ENCODE measurements at places on chromosomes 1 and 21. TPM values are rescaled to one million over a fixed set of nuclear protein-coding genes. Genes with fewer than 3 reads are reported as not detected.

ZBTB8B gene
- total RNA-seq: not detected

- H3K4me3 ChIP-seq: peak overlapping the region; percentile 92
- no peaks in the 10 kb centered on the region for H3K27me3 ChIP-seq
- peak overlapping the region; percentile 98 for H3K27ac ChIP-seq
- H3K4me1 ChIP-seq: no peaks in the 10 kb centered on the region
- peak; percentile 70 for DNase-seq
- no peaks in the 10 kb centered on the region for H3K36me3 ChIP-seq
Observed at GRCh38 chr1:224433701-224434672, 610 bp downstream of the WDR26 start.

SAMD11 gene
- 4.3 TPM for total RNA-seq

DNA sequence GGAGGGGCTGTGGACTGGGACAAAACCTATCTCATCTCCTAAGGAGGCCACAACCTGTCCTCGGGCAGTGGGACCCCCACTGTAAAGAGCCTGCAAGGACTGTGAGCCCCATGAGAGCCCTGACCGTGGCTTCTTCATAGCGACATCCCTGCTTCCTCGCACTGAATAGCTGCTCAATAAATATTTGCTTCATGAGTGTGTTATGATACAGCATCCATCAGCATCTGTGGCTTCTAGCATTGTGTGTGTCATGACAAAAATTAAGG, 40.5 kb upstream of the CSF3R start:
- peak; percentile 30 for DNase-seq
- H3K27me3 ChIP-seq: no peaks in the 10 kb centered on the region
- no peak overlapping the region for H3K4me3 ChIP-seq
- H3K4me1 ChIP-seq: no peaks in the 10 kb centered on the region

C4BPA gene
- total RNA-seq: not detected

GRCh38 chr21:22993144-22993543, 1994.9 kb downstream of the NCAM2 start:
- H3K27ac ChIP-seq: no peak overlapping the region
- no peaks in the 10 kb centered on the region for H3K36me3 ChIP-seq
- H3K4me1 ChIP-seq: no peaks in the 10 kb centered on the region
- H3K4me3 ChIP-seq: no peak overlapping the region

DNA sequence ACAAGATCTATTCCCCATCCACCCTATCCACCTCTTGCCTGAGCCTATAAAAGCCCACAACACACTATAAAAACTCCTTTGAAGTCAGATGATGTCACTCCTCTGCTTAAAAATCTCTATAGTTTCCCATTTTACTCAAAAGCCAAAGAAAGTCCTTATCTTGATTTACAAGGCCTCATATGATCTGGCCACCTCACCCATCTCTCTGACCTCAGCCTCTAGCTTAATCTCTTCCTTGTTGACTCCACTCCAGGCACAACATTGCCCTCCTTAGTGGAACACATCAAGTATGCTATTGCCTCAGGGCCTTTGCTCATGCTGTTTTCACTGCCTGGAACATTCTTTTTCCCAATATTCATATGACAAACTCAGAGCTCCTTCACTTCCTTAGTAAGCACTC, 33.3 kb downstream of the ZNF281 start:
- no peak overlapping the region for H3K4me3 ChIP-seq
- H3K36me3 ChIP-seq: no peaks in the 10 kb centered on the region
- H3K27me3 ChIP-seq: no peaks in the 10 kb centered on the region
- no peak for DNase-seq

- H3K4me3 ChIP-seq: no peak overlapping the region
- H3K4me1 ChIP-seq: no peaks in the 10 kb centered on the region
- no peak for DNase-seq
- no peaks in the 10 kb centered on the region for H3K27me3 ChIP-seq
- no peaks in the 10 kb centered on the region for H3K36me3 ChIP-seq
Observed at GRCh38 chr1:231059566-231060193, 19.6 kb upstream of the FAM89A start.

TFF2 gene
- not detected for total RNA-seq

DNA sequence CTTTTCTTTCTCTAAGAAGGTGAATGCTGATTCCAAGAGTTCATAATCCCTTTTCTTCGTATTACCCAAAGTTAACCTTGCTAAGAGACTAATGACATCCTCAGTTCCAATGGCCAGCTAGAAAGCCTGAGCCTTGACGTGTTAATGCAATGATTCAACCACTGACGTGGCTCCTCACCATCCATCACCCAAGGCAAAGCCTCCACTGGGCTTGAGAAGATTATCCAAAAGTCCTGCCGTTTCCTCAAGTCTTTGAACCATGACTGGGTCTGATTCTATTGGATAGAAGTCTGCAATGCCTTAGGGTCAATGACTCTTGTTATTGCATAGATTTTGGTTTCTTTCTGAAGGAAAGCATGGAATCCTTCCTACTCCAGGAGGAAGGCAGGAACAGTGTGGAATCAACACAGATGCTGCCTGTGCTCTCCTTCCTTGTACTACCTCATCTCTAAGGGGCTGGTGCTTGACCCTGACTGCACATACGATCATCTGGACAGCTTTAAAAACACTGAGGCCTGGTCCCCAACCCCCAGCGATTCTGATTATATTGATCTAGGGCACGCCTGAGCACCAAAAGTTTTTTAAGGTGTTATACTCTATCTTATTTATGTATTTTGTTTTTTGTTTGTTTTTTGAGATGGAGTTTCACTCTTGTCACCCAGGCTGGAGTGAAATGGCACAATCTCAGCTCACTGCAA, 69.3 kb upstream of the ANGPTL1 start:
- DNase-seq: no peak
- peaks cover 67% of the 10 kb centered on the region for H3K4me1 ChIP-seq
- H3K4me3 ChIP-seq: no peak overlapping the region
- H3K27me3 ChIP-seq: no peaks in the 10 kb centered on the region
- H3K27ac ChIP-seq: peak overlapping the region; percentile 92

OPTC gene
- total RNA-seq: not detected
